ENCODE measurements at places on chromosomes 7 and 10.

DNA sequence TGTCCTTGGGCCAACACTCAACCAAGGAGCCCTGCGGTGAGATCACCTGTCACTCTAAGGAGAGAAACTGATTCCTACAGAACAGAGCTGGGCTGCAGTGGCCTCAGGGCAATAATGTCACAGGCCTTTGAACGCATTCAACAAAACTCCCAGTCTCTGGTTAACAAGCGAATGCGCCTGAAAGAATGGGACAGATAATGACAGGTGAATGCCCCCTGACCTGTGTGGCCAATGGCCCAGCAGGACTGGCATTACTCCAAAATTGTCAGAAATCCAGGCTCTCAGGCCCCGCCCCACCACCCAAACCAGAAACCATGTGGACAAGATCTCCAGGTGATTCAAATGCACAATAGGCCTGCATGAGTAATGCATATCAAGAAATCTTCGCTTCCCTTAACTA is 277.7 kb upstream of the KLF6 start:
- no peak for DNase-seq

DNA sequence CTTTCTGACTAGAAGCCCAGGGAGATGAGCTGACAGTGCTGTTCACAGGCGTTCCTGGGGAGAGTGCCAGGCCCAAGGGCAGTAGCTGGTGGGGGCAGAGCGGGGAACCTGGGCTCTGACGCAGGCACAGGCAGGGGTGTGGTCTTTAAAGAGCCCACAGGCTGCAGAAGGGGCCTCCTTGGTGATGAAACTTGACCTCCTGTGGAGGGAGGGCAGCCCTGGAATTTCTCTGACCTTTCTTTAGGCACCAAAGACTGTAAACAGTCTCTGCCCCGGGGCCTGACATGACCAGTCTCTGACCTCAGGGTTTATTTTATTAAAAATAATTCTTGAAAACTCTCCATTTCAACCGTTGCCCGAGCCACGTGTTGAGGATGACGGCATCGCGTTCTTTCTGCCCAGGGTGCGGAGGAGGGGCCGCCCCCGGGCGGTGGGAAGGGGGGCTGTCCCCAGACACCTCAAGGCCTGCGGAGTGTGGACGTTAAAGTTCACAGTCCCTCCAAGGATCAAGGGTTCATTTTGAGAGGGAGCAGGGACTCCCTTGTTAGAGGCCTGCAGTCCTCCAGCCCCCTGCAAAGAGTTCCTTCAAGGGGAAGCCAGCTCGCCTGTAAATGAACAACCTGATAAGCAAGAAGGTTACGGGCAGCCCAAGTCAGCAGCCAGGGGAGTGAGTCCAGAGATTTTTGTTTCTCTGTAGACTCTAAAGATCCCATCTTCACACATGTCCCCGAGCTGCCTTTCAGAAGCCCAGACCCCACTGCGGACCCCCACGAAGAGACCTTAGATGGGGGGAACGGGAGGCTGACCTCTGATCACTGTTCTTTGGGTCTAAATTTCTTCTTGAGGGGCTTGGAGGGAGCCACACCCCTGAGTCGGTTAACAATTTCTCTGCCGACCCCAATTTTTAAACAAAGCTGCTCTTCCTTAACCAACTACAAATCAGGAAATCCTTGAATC is 128.9 kb downstream of the VIPR2 start:
- no peak for DNase-seq

DNA sequence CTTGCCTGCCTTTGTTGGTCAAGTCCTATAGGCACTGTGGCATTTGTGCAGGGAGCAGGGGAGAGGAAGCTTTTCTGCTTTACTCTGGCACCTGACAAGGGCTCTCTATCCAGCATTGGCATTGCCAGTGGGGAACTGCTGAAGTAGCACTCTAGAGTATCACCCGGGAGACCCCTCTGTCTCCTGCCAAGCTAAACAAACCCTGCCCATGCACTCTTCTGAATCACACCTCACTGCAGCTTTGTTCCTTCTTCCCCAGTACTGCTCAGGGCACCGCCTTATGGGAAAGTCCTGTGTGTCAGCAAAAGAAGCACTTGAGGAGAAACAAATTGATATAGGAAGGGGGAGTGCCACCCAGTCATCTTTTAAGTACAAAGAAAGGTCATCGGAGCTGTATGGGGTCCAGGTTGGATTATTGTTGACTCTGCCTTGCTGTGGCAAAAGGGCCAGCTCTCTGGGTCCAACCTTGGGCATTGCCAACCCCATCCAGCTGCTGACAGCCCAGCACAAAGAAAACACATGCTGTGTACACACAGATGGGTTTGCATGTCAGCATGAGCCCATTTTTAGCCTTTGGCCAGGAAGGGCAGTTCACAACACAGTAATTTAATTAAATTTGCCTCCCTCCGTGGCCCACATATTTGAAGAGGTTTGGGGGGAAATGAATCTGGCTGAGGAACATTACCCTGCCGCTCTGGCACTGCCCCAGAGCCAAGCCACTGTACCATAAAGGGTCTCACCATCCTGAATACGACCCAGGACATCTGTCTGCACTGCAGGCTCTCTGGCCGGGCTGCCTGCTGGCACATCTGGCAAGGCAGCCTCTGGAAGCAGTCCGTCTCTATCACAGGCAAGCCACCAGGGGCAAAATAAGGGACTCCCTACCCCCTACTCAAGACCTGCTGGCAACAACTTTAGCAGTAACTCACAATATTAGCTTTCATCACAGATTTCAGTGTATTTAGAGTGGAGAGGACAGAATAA is 13.1 kb downstream of the LRRC4 start:
- DNase-seq = no peak

GRCh38 chr10:18880530-18880929 is 168.1 kb upstream of the MALRD1 start:
- DNase-seq = no peak

DNA sequence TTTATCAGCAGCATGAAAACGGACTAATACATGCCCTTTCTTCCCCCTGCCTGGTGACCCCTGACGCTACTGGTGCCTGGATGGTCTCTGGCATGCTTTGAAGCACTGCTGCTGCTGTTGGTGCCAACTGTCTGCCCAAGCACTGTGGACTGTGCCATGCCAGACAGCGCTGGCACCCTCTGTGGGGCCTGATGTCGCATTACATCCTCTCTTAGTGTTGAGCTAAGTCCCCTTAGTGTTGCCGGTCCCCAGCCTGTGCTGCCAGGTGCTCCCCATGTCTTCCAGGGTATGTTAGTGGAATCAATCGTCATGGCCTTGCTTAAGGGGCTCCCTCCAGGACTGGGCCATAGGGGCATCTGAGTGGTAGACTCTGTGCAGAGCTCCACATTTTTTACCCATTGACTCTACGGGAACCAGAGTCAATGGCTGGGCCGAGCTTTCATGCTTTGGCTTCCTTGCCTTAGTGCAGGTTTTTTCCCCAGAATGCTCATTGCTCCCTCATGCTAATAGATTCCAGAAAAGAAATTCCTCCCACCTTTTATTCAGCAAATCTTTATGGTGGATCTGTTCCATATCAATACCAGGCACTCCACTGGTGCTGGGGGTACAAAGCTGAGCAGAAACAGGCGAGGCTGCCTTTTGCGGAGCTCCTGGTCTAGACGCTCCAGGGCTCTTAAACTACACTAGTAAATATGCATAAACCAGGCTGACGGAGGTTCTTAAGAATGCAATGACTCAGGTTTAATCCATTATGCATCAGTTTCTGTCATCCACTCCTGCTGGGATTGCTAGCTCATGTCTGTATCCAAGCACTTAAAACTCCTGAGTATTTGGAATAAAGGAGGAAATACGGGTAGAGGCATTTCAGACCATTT is 21.8 kb upstream of the MRC1 start:
- DNase-seq = no peak

- DNase-seq = no peak
These were observed 72.8 kb upstream of the NXPH1 start for GRCh38 chr7:8360564-8361153.

DNA sequence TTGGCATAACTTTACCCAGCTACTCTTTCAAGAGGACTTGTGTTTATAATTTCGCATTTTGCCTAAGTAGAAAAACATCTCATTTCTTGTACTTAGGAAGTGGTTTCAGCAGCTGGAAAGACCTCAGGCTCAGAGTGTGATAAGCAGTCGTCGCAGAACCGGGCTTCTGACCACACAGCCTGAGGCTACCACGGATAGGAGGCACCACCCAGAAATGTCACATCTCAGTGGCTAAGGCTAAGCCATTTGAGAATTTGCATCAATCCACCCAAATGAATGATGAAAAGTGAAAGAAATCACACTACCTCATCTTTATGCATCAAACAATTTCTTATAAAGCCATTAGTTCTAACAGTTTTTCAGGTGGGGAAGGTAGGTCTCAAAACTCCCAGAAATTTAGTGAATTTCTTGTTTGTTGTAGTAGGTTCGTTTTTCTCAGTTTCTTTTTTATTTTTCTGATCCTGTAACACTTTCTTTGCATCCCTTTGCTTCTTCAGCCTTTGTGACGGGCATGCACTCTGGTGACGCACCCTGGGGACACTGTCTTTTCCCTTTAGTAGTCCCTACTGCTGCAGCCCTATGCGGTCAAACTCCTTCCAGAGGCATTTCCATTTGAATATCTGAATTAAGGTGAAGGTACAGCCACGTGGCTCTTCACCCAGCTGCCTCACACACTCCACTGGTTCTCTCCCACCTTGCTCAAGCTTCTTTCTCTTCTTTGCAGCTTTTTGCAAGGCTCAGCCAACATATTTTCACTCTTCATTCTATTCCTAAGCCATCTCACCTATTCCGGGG is 68.5 kb downstream of the MAP3K8 start:
- DNase-seq = no peak

DNA sequence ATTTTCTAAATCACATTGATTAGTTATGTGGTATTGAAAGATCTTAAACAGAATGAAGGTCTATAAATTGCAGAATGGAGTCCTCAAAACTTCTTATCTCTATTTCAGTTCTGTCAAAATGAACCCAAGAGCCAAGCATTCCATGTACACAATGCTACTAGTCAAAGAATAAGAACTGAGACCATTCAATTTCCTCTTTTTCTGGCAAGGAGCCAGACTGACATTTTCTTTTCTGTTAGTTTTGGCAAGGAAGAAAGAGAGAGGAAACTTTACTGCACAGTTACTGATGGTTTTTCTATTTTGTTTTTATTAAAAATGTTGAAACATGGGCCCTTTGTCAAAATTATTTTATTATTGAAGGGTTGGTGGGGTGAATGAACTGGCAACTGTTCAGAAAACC is 181.8 kb upstream of the FERD3L start:
- no peak for DNase-seq

DNA sequence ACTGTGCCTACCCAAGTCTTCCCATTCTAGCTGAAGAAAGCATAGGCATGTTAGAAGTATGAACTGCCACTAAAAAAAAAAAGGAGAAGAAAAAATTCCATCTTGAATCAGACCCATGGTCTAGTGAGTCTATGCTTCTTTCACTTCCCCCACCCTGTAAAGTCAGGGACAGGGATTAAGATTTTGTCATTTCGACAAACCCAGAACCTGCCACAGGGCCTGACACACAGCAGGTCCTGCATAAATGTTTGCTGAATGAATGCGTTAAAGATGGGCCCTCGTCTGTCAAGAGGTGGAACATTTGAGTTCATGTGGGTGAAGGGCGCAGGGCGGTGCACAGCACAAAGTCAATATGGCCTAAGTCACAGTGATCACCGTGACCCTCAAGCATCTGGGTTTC is 4.9 kb downstream of the HIPK2 start:
- DNase-seq = no peak

- no peak for DNase-seq
These were observed 269.6 kb upstream of the FZD1 start for GRCh38 chr7:90994601-90995000.

DNA sequence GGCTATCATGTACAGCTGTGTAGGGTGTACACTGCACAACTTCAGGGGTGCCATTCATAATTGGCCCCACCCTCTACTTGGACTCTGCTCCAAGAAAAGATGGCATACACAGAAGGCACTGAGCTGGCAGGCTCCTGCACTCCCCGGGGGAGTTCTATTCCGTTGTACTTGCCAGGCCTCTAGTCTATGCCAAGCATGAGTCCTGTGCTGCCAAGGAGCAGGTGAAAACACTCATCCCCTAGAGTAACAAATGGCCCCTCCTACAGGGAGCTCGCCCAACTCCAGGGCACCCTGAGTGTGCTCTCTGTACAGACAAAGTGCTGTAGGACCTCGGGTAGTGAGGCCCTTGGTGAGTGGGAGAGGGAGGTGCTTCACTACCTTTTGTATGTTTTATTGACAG is 127.2 kb downstream of the SLIT1 start:
- DNase-seq = no peak

- DNase-seq = no peak
These were observed 177.1 kb downstream of the CHRM2 start for GRCh38 chr7:137045573-137045972.

DNA sequence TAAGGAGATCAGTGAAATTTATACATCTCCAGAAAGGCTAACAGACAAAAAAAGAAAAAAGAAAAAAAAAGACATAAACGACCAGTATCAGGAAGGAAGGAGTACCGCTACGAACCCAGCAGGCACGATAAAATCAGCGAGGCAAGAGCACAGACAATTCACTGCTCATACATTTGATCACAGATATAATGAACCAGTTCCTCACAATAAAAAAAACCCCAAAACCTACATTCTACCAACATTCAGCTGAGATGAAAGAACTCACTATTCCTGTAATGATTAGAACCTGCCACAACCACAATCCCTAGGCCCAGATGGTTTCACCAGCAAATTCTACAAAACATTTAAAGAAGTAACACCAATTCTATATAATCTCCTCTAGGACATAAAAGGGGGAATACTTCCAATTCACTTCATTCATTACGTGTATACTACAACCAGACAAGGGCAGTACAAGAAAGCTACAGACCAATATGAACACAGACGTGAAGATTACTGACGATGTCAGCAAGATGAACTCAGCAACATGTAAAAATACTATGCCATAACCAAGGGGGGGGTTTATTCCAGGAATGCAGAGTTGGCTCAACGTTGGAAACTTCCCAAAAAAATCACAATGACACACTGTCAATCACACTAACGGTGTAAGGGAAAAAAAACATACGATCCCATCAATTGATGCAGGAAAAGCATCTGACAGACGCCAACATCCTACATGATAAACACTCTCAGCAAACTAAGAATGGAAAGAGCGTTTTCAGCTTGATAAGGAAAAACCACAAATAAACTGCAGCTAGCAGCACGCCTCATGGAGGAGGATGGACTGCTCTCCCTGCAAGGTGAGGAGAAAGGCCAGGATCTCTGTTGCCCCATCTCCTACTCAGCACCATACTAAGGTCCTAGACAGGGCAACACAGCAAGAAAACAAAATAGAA is 256.2 kb downstream of the ELFN1 start:
- no peak for DNase-seq

DNA sequence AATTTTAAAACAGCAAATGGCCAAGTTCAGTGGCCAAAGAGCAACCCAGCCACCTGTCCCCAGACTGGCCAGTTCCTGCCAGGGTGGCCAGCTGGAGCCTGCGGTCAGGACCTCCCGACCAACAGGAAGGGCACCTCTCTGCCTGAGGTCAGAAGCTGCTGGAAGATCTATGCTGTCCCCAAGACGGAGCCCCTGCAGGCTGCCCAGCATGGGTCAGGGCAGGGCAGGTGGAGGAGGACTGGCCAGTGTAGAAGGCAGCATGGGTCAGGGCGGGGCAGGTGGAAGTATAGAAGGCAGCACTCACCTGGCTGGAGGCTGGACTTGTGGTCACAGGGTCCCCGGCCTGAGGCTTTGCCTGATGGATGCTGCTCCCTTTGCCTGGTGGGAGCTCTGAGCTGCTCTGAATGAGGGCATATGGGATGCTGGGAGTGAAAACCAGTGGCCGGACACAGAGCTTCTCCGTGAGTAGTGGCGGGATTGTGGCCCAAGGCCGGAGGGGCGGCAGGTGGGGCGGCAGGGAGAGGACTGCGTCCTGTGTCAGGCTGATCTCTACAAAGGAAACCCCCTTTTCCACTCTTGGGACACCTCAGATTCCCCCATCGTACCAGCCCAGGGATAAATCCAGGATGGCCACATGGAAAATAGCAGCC is 229.2 kb downstream of the TCERG1L start:
- DNase-seq = no peak

GRCh38 chr7:30732606-30733005 is 19.3 kb upstream of the INMT start:
- no peak for DNase-seq
